Left hindlimb (tissue), 1 donor: ENCODE measurements at places on chromosomes 3 and 15.
A peak's percentile ranks its signal among the peaks of the same experiment; 100 is the strongest.

DNA sequence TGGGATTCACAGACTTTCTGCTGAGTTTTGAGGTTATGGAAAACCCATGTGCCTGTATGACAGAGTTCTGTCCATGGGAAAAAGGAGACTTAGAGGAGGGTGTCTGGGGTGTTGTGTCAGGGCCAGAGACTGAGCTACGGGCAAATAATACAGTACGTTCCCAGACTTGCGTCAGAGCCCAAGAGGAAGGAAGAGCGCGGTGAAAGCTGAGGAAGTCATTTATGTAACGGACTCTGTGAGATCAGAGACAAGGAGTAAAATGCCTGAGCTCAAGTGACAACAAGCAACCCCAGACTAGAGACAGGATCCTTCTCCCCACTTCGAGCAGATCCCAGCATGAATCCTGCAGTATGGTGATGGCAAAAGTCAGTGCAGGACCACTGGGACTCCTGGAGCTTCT, 368.6 kb upstream of the MCTP2 start:
- no peak for DNase-seq

- no peak for DNase-seq
Measured at GRCh38 chr15:82545478-82545877, 5.2 kb upstream of the RPS17 start.

GRCh38 chr3:49519916-49520385, 34.3 kb upstream of the BSN start:
- no peak for DNase-seq

- peak; percentile 31 for DNase-seq
Measured at GRCh38 chr3:38116471-38117162, 20.3 kb downstream of the ACAA1 start.

GRCh38 chr3:27728195-27729087, 6.3 kb upstream of the EOMES start:
- no peak for DNase-seq

DNA sequence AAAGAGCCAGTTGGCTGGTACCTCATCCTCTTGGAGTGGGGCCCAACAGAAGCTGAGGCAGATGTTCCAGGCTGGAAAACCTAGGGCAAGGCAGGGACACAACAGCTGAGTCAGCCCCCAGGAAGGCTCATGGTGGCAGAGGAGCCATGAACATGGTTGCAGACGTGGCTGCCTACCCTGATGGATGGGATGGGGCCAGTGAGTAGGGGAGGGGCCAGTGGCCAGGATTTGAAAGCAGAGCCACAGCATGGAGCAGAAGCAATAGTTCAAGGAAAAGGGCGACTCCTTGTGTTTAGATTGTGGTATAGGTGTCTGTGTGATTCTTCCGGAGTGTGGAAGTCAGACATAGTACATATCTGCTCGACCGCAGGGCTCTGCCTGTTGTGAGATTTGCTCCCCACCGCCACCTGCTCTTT, 24.2 kb downstream of the PXYLP1 start:
- peak; percentile 51 for DNase-seq

DNA sequence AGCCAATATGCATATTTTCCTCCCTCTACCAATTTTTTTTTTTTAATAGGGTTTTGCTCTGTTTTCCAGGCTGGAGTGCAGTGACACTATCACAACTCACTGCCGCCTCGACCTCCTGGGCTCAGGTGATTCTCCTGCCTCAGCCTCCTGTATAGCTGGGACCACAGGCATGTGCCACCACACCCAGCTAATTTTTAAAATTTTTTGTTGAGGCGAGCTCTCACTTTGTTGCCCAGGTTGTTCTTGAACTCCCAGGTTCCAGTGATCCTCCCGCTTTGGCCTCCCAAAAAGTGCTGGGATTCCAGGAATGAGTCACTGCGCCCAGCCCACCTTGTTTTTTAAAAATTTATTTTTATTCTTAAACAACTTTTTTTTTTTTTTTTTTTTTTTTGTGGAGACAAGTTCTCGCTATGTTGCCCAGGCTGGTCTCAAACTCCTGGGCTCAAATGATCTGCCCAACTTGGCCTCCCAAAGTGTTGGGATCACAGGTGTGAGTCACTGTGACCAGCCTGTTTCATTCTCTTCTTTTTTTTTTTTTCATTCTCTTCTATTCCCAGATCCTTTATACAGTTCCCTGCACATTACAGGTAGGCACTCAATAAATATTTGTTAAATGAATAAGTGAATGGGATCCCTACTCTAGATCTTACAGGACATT, 40.5 kb upstream of the PIK3CB start:
- no peak for DNase-seq

DNA sequence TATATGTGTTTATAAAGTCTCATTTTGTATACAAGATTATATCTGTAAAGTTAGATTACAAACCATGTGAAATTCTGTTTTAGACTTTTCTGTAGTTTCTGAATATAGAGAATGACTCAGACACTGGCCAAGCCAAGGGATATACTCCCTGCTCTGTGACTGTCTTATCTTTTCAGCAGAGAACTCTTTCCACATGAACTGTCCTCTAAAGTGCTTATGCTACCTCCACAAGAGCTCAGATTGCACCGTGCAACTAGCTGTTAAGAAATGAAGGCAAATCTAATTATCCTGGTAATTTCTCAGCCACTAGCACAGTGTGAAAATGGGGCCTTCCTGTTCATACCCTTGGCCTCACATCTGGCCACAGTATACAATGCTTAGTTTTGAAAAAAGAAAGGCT, 44.3 kb upstream of the CPNE4 start:
- DNase-seq = no peak

- DNase-seq = no peak
Measured at GRCh38 chr3:187196573-187197334, 532 bp upstream of the RTP1 start.

GRCh38 chr3:21441821-21442220, 309.2 kb downstream of the ZNF385D start:
- no peak for DNase-seq

GRCh38 chr15:84747416-84748273, 747 bp upstream of the ZNF592 start:
- DNase-seq = peak; percentile 85

- no peak for DNase-seq
Measured at GRCh38 chr3:55169161-55169560, 241.3 kb upstream of the LRTM1 start.

DNA sequence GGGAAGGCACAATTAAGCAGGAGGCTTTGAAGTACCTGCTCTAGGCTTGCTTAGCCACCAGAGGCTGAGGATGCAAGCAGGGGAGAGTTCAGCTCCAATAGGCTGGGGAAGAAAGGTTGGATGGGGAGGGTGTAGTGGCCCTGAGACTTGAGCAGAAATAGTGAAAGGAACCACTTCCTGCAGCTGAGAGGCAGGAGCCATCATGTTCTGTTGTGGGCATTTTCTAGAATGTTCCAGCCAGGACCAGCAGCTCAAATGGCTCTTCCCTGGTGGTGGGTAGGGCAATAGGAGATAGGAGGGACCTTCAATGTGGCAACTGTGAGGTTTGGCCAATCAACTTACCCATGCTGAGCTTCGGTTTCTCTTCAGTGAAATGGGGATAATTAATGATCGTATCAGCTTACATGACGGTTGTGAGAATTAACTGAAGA, 79.1 kb upstream of the CGNL1 start:
- no peak for DNase-seq

DNA sequence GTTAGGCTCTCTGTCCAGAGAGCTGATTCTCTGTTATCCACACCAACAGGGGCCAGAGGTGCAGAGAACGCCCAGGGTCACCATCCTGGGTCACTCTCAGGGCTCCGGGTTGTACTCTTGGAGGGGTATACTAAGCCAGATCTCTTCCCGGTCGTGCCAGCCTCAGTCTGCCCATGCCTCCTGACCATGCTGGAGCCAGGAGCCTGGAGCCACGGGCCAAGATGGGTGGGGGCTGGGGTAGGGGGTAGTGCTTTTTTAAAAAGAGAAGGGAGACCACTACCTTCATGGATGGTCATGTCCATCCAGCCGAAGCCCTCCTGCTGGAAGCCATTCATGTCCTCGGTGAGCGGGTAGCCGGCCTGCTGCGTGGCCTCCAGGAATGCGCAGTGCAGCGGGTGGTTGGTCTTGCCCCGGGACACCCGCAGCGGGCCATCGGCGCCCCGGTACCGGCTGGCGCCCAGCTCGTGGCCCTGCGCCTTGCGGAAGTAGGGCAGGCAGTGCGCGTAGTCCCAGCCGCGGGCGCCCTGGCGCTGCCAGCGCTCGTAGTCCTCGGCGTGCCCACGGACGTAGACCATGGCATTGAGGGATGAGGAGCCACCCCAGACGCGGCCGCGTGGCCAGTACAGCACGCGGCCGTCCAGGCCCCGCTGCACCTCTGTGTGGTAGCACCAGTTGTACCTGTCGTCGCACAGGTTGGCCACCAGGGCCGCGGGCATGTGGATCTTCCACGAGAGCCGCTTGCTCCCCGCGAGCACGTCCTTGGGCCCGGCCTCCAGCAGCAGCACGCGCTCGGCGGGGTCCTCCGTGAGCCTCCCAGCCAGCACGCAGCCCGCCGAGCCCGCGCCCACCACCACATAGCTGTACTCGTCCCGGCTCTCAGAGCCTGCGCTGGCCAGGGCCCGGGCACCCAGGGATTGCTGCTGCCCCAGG, 22.9 kb downstream of the CHDH start:
- no peak for DNase-seq

DNA sequence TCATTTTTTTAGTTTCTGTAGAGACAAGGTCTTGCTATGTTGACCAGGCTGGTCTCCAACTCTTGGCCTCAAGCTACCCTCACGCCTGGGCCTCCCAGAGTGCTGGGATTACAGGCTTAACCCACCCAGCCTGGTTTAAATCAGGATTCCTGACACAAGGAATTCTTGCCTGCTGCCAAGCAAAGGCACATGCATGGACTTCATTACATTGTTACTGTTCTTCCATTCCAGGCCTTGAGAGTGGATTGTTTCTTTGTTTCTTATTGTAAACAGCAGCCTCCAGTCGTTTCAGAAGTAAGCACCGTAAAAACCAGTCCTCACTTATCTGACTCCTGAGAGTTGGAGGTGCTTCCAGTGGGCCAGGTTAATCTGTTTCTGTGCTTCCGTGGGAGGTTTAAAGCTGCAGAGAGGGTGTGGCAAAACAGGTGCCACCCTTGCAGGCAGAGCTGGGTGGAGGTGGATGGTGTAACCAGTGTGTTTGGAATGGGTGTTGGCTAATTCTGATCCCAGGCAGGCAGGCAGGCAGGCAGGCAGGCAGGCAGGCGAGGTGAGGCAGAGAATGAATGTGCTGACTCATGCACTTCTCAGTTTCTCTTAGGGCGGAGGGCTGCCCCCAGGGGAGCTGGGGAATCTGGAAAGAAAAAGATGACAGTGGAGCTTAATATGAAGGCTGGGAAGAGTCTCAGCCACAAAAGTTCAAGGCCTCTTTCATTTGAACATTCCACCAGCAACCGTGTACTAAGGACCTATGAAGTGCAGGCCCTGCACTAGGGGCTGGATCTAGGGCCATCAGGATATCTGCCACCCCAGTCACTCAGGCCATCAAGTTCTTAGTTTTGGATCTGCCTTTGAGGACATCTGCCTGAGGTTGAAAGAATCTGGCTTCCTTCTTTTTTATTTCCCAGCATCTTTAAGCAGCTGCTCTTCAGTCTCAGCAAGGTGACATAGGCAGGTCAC, 37.0 kb upstream of the CDCP1 start:
- no peak for DNase-seq

- no peak for DNase-seq
Measured at GRCh38 chr3:33544126-33544525, 103.9 kb upstream of the UBP1 start.

GRCh38 chr15:49421991-49422390, 1.1 kb upstream of the FGF7 start:
- DNase-seq = peak; percentile 45

- no peak for DNase-seq
Measured at GRCh38 chr15:35427091-35427490, 118.9 kb downstream of the DPH6 start.

GRCh38 chr15:78641102-78641748, at the start of gene CHRNB4:
TSS of gene CHRNB4 (minus strand) at chr15:78641210. CDS start at chr15:78641133, 77 bp downstream.
- DNase-seq = peak; percentile 71

- DNase-seq = no peak
Measured at GRCh38 chr15:92074646-92075045, 221.1 kb downstream of the SLCO3A1 start.

- peak; percentile 35 for DNase-seq
Measured at GRCh38 chr3:133230195-133230594, 169.7 kb upstream of the BFSP2 start.

DNA sequence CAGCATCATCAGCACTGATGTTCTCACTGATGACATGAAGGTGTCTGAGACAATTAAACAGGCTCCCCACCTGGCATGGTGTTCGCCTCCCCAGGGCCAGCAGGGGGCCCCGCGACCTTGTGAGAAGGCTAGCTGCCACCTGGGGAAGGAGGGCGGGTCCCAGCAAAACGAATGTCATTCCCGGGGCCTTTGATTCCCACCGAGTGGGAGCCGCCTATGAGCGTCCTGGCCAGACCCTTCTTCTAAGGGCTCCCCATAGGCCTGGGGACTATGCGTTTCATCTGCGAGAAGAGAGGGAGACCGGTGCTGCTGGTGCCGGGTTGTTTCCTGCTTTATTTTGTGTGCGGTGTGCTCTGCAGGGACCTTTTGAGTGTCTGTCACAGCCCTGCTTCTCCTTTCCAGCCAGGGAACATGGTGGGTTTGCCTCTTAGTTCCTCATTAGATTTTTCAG, 20.5 kb upstream of the MINDY4B start:
- peak; percentile 44 for DNase-seq
